H9 (cell line): ENCODE measurements at places on chromosomes 2 and 18.

- peak; percentile 76 for DNase-seq
Observed at GRCh38 chr18:657311-658000, at the start of gene TYMS. TYMS (plus strand) TSS chr18:657653; CDS start chr18:657743, 90 bp downstream.

DNA sequence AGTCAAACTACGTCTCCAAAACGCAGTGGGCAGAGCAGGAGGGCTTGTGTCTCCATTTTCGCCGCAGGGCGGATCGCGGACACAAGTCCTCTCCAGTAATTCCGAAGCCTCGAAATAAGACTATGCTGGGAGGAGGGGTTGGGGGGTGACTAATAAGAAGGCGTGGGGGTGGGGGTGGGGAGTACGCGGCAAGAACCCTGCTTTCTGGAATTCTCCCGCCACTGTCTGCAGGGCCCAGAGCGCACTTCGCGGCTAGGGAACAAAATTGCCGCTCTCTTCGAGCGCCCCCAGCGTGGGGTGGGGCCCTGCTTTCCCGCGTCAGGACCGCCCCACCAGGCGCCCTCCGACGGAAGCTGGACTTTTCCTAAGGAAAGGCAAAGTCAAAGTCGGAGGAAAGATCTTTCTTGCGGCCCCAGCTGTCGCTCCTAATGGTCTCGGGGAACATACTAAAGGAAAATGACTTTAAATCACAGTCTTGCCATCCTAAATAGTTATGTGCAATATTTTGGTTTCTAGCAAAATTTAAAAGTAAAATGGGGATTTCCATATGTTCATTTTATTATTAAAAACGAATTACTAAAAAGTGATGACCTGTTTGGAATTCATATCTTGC is 11.9 kb downstream of the NR4A2 start:
- DNase-seq, result no peak

DNA sequence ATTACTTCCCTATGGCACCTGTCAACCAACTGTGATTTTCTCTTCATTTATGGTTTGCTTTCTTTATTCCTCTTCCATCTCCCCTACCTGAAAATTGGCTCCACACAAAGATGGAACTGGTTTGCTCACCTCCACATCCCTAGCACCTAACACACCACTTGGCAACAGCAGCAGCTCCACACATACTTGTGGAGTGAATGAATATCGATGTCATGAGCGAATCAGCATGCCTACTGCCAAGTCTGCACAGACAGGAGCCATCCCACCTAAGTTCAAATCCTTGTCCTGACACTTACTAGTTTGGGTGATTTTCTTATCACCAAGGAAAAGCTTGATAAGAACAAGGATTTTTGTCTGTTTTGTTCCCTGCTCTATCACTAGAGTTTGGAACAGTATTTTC is 191.4 kb upstream of the TMEM200C start:
- DNase-seq, result no peak

DNA sequence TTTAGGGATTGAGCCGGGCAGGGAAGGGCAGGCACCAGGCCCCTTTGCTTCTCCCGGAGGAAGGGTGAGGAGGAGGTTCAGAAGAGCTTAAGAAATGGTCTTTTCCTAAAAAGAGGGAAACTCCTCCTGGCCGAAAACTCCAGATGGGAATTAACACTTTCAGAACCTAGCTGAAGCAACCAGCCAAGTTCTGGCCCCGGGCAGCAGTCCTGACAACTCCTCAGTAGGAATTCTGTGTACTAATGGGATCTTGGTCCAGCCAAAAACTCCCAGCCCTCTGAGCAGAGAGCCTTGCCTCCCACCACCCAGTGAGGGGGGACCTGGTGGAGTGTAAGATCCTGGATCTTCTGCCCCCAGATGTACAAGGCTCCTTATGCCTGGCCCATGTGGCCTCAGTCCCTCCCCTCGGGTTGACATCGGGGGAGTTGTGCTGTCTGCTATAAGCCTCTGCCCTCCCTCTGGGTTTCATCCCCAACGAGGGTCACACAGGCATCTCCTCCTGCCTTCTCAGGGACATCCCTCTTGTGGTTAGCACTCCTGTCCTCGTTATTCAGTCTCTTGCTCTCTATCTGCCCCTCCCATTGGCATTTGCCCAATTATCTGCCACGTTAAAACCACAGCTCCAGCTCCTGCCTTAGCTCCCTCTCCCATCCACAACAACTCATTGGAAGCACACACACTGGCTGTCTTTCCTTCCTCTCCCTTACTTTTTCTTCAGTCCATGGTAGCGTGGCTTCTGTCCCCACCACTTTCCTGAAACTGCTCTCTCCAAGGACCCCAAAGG is 184.6 kb downstream of the CYP26B1 start:
- no peak for DNase-seq
